Islet precursor cell (in vitro differentiated cells): ENCODE measurements at places on chromosomes 4 and X.

GRCh38 chrX:149021159-149021558, 483.9 kb downstream of the IDS start:
- no peak for DNase-seq

DNA sequence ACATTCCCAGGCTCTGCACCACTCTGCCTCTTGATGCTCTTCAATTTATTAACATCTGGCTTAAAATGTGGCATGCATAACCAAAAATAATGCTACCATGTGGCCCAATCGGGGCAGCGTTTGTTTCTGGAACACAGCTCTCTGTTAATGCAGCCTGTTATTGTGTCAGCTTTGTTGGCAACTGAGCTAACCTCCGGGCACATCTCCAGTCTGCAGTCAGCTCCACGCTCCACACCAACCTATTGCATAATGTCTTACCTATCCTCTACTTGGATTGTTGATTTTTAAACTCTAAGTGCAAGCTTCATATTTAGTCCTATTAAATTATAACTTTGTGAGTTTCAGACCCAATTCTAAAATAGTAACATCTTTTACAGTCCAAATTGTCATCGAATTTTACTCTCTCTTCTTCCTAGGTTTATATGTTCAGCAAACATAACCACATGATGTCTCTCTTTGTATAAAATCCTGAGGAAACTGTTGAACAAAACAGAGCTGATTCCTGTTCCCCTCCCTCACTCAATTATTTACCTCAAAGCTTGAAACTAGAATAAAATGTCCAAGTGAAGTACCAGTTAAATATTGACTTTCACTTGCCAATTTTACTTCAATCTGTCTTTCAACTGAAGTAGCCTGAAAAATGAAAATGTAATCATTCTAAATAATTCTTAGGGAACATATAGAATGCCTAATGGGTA, 92.2 kb upstream of the RAPGEF2 start:
- no peak for DNase-seq

DNA sequence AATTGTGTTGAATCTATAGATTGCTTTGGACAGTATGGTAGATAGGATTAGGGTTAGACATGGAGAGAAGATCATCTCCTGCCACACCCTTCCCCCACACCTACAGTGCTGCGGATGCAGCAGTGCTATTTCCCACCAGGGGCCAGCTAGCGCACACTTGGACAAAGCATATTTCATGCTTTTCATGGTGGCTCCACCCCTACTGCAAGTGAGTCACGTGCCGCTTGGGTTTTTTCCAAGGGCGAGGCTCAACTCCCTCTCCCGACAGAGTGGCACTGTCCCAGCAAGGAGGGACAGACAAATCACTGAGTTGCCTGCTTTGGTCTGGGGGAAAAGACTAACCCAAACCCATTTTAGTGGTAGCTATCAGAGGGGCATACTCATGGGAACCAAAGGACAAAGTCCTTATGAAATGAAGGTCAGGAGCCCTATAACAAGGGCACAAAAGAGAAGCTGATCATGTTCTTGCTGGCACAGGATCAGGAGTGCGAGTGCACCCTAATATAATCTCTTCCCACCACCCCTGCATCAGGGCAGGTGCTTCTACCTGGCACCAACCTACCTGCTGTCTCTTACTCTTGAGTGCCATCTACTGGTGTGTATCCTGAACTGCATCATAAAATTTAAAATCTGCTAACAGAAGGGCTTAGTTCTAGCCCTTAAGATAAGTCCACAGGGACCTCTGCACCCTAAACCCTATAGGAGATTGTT, 55.1 kb upstream of the PGAM4 start:
- DNase-seq, result peak; percentile 50

GRCh38 chr4:149719806-149720205, 95.8 kb downstream of the IQCM start:
- DNase-seq, result no peak

GRCh38 chr4:110449947-110450346, 26.0 kb upstream of the ENPEP start:
- no peak for DNase-seq

- peak; percentile 85 for DNase-seq
These were observed 2.1 kb upstream of the PCDH7 start for GRCh38 chr4:30718021-30718542.

- DNase-seq, result no peak
These were observed 698.0 kb downstream of the FAT4 start for GRCh38 chr4:126012691-126013290.

- DNase-seq, result no peak
These were observed 135.4 kb upstream of the NKX1-1 start for GRCh38 chr4:1541449-1542225.

DNA sequence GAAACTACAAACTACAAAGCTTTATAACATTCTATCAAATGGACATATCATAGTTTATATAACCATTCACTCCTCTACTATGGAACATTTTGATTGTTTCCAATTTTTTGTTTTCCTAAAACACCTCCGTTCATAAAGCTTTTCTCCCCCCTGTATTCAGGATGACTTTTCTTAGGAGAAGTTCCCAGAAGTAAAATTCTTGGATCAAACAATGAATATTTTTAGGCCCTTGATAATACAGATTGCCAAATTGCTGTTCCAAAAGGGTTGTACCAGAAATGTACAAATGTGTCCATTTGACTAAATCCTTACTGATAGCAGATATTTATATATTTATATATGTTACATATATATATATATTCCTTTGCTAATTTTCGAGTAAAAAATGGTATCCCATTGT, 77.8 kb downstream of the GPC3 start:
- DNase-seq, result no peak

GRCh38 chr4:89113415-89113814, 2.1 kb downstream of the TIGD2 start:
- DNase-seq, result no peak

DNA sequence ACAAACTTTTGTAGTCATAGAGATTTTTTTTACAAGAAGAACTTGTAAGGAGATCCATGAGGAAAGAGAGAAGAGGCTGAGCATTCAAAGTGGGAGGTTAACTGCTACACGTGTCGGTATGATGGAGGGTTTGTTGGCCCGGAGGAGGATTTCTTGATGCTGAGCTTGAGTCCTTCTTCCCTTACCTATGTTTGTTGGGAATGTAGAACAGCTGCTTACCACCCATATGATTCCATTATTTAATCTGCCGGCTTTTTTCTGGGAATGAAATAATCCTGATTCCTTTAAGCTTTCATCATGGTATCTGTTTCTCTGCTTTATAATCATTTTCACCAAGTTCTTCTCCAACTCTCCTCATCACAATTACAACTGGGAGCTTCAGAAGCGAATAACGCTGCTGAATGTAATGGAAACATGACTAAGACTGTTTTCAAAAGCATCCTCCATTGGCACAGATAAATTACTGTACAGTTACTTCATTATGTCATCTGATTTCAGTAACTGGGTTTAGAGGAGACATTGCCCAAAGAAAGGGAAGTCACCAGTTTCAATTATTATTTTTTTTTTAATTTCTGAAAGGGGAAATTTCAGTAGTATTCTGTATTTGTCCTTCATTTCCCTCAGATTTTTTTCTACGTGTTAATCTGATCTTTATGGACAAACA, 420.6 kb downstream of the SPRY1 start:
- no peak for DNase-seq

DNA sequence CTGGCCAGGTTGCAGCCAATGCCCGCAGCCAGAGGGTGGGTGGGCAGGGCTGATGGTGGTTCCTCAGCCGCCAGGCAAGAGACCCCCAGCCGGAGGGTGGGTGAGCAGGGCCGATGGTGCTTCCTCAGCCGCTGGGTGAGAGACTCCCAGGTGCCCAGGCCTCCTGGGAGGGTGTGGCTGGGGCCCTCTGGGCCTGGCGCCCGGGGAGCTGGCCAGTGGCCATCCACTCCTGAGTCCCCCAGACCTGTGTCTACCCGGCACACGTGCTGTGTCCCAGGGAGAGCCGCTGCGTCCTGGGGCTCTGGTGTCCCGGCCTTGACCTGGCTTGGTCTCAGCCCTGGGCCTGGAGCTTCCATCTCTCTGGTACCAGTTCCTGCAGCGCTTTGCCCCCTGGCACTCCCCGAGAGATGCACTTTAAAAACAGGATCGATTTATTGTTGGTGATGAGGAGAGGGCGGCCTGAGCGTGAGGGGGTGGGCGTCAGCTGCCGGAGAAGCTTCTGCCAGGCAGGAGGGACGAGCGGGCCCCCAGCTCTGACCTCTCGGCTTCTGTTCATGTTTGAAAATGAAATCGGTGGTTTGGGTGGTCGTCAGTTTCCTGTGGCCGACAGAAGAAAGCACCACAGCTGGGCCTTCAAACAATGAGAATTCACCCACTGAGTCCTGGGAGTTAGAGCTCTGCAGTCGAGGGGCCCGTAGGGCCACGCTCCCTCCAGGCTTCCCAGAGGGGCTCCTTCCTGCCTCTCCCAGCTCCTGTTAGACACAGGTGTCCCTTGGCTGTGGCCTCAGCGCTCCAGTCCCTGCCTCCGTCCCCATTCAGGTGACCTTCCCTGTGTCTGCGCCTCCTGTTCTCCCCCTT, 6.5 kb downstream of the DOK7 start:
- no peak for DNase-seq

- no peak for DNase-seq
These were observed 103.9 kb downstream of the SYTL5 start for GRCh38 chrX:38110231-38110630.

GRCh38 chrX:40108959-40109287, 11.2 kb upstream of the BCOR start:
- peak; percentile 85 for DNase-seq

GRCh38 chr4:3389233-3390215, 52.2 kb upstream of the HGFAC start:
- DNase-seq, result no peak

DNA sequence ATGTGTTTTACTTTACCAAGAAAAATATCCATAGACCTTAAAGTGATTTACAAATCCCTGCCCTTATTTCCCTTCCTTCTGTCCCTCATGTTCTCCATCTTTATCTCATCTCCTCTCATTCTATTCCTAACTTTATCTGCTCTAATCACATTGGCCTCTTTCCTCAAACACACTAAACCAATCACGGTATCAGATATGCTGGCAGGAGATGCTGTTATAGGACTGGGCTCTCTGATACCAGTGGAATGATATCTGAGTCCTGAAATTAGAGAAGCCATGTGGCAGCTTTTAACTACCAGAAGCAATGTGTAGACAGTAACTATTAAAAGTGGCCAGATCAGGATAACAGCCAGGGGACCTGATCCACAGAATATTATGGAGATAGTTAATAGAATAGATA, 49.9 kb upstream of the GIMD1 start:
- no peak for DNase-seq

DNA sequence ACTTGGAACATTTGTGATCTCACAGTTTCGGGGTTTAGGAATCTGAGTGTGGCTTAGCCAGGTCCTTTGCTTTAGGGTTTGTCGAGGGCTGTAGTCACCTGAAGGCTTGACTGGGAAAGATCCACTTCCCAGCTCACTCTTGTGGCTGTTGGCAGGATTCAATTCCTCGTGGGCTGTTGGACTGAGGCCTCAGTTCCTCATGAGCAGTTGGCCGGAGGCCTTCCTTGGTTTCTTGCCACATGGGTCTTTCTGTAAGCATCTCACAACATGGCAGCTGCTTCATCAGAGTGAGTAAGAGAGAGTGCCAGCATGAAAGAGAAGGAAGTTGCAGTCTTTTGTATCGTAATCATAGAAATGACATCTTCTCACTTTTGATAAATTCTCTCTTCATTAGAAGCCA, 11.1 kb downstream of the TXLNG start:
- DNase-seq, result no peak

DNA sequence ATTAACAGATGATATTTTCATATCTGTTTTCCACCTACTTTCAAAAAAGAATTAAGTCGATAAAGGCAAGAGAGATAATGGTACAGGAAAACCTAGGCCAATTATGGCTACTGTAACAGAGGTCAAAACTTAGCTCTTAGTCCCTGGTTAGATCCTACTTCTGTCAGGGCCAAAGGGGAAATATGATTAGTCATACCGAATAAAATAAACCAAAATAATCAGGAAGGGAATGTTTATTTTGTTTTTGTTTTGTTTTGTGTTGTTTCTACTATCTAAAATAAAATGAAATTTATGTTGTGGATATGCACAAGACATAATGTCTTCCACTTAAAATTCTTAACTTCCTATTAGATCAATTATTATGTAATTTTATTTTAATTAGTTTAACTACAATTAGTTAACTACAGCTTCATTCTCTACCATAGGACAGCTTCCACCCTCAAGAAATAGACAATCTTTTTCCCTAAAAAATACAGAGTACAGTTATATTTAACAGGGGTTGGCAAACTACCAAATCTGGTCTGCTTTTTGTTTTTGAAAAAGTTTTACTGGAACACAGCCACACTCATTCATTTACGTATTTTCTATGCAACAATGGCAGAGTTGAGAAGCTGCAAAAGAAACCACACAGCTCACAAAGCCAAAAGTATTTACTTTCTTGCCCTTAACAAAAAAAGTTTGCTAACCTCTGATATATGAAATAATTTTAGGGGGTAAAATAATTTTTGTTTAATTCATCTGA, 25.4 kb downstream of the TMEM47 start:
- no peak for DNase-seq

GRCh38 chrX:40150503-40150902, 52.7 kb upstream of the BCOR start:
- no peak for DNase-seq

DNA sequence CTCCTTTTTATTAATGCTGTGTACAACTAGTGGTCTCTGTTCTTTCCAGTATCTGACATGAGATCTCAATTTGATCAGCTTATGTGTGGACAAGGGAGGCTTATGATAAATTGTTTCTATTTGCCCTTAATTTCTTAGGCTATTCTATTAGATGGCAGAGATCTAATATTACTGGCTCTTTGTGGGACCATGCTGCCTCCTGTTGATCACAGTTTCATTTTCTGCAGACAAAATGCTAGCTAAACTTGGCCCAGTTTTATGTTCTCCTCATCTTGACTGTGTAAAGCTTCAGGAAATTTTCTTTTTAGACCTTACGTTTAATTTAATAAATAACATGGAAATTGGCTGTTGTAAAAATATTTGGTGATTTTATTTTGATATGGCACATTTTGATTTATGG, 627.1 kb upstream of the AADAT start:
- DNase-seq, result no peak

- DNase-seq, result peak; percentile 95
These were observed 2.1 kb upstream of the APBB2 start for GRCh38 chr4:41216294-41217019.

DNA sequence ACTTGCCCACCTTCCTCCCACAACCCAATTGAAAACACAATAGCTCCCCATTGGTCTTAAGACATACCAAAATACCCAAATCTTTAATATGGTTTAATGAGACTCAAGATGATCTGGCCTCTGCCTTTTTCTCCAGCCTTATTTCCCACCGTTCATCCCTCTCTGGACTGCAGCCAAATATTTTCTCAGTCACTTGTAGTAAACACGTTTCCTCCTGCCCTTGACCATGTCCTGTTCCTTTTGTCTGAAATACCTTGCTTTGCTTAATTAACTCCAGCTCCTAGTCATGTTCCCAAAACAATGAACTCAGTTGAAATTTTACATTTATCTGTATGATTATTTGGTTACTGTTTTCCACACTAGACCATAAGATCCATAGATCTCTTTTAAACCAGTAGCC, 8.4 kb upstream of the NUP54 start:
- no peak for DNase-seq

DNA sequence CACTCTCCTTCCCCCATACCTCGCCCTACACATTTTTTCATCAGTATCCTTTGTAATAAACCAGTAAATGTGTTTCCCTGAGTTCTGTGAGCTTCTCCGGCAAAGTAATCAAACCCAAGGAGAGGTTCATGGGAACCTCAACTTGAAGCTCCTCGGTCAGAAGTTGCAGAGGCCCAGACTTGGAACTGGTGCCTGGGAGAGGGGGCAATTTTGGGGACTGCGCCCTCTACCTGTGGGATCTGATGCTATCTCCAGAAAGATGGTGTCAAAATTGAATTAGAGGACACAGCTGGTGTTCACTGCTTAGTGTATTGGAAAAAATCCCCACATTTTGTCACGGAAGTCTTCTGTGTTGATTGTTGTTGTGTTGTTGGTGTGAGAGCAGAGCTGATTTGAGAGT, 70.6 kb downstream of the ATP11C start:
- no peak for DNase-seq
